ENCODE measurements at places on chromosomes 16 and 17. TPM values are rescaled to one million over a fixed set of nuclear protein-coding genes. Genes with fewer than 3 reads are reported as not detected.

Gene EVI2B
- not detected for total RNA-seq

Gene SSTR5
- total RNA-seq = 0.22 TPM

Gene SLC2A4
- 0.60 TPM for total RNA-seq

Gene PLA2G10
- total RNA-seq = not detected

Gene SCN4A
- not detected for total RNA-seq

Gene DNAJA2
- total RNA-seq = 49.7 TPM

Gene OTOP2
- not detected for total RNA-seq

DNA sequence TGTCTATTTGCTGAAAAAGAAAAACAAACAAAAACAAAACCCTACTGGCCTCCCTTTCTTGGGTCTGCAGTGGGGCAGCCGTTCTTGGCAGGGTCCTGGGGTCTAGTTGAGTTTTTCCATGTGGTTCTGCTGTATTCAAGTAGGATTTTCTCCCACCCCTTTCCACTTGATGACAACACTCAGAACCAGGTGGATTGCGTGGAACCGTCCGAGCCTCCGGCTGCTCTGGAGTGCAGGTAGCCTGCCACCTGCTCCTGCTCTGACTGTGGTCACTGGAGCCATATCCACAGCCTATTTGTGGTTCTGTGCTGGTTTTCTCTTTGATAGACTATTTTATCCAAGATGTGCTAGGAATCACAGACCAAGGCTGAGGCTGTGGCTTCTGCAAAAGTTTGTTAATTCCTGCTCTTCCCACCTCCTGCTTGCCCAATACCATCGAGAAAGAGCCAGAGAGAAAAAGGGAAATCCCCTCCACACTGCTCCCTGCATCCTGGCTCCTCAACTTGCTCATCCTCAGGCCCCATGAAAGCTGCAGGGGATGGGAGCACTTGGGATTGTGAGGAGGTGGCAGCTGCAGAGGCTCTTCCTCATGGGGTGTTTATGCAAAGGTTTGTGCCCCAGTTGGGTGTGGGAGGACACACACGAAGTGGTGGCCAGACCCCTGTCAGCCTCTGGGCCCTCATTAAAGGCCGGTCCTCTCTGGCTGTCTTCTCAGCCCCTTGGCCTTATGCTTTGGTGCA, 377.8 kb upstream of the TNRC6C start:
- DNase-seq = no peak

DNA sequence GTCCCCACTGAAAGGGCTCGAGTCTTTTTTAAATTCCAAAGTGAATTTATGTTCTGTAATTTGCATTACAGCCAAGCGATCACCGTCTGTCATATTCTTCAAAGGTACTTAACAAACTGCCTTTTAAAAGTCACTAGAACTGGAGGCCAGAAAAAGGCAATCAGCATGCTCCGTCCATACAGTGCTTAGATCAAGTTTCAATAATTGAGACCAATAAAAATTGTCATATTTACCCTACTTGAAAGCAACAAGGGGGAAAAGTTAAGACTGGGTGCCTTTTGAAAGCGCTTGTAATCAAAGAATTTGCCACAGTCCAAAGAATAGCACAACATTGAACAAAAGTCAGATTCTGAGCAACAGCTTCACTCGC, 9.0 kb upstream of the ZFHX3 start:
- DNase-seq = peak; percentile 56

DNA sequence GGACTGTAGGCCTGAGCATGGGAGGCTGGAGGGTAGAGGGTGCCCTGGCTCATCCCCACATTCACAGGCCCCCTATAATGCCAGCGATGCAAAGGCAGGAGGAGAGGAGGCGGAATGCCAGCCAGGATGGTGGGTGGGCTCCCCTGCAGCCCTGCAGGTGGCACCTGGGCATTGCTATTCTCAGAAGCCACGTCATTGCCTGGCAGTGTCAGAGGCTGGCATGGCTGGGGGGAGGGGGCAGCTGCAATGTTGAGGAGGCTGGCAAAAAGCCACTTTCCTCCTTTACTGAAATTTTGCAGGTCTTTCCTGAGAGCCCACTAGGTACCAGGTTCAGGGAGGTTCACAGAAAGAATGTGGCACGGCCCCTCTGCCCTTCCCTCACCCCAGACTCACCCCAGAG, 36.2 kb downstream of the RAB11FIP4 start:
- DNase-seq = no peak

DNA sequence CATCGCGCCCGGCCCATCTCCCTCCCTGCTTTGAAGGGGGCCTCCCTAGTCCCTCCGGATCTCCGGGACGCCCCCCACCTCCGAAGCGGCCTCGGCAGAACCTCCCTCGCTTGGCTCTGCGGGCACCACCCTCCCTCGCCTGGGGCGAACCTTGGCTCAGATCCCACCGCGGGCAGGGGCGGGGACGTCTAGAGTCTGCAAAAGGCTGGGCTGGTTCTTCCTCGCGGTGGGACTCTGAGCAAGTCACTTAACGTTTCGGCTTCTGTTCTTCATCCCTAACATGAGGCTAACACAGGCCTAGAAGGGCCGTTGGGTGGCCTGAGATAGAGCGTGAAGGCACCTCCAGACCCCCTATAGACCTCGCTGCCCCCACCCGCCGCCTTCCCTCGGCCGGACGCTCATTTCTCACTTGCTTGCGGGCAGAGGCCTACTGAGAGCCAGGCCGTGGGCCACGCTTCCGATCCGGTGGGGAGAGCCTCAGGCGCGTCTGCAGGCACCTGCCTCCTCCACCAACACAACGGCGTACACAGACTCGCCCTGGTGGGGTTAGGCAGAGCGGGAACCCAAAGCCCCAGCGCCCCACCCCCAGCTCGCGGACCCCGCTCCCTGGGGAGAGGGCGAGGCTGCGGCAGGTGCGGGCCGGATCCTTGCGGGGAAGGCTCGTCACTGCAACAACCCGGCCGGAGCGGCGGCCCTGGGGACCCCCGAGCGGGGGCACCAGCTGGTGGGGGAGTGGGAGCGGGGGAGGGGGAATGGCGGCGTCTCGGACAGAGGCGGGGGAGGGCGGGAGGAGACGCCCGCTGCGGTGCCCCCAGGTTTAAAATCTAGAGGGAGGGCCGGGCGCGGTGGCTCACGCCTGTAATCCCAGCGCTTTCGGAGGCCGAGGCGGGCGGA, 5.4 kb downstream of the MYO1C start:
- DNase-seq = peak; percentile 69

DNA sequence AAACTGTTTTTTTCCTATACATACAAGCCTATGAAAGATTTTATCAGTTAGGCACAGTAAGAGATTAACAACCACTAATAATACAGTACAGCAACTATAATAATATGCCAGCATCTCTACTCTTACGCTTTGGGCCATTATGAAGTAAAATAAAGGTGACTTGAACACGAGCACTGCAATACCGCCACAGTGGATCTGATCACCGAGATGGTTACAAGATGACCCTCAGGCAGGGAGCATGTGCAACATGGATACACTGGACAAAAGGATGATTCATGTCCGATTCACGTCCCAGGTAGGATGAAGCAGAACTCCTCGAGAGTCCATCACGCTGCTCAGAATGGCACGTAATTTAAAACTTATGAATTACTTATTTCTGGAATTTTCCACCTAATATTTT, 10.5 kb downstream of the PELP1 start:
- no peak for DNase-seq

GRCh38 chr16:28898942-28899341, 20.7 kb downstream of the ATP2A1 start:
- DNase-seq = no peak

DNA sequence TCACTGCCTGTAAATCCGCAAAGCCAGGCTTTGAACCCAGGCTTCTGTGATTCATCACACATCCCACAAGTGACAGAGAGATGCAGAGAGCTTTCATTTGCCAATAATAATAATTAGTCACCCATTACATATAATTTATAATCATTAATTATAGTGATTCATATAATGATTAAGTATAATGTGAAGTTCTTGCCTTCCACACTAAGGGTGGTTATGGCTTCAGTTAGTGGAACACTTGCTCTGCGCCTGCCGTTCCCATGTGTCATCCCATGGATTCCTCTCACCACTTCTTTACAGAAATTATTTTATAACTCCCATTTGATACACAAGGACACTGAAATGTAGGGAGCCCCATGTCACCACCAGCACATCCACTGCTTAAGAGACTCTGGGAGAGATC, 39.8 kb upstream of the XYLT1 start:
- DNase-seq = no peak

DNA sequence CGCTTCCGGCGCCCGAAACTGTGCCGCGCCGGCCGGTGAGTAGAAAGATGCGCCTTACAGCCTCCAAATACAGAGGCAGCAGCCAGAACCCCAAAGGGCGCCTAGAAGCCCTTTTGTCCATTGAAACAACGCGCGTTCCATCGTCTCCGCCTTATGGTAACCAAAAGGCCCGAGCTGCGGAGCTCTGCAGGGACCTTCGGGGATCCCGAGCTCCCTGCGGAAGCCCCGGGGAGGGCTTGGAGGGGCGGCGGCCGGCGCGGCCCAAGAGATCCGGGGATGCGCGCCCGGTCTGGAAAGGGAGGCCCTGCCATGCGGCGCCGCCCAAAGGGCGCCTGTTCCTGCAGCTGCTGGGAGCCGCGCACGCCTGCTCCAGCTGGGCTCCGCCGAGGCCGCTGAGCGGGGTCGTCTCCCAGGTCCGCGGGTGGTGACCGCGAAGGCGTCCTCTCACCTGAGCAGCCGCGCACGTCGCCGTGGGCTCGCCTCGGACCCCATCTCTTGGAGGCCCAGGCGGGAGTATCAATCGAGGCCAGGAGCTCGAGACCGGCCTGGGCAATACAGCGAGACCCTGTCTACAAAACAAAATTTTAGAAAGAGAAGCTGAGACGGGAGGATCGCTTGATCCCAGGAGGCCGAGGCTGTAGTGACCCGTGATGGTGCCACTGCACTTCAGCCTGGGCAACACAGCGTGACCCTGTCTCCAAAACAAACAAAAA, 742 bp upstream of the FBXO31 start:
- DNase-seq = peak; percentile 52

DNA sequence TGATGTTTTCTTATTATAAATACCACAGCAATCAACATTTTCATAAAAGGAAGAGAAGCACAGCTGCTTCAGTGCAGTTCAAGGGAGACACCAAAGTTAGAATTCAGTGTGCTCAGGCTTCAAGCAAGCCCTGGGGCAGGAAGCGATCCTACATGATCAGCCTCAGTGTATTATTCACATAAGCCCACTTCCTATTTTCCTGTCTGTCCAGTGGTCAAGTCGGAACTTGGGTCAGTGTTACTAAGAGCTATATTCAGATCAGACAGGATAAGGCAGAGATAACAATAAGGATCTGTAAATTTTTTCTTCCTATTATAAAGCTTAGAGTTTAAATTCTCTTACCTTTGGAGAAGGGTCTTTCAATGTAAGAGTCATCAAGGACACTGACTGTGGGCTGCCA, 12.9 kb downstream of the HEATR6 start:
- DNase-seq = peak; percentile 84

DNA sequence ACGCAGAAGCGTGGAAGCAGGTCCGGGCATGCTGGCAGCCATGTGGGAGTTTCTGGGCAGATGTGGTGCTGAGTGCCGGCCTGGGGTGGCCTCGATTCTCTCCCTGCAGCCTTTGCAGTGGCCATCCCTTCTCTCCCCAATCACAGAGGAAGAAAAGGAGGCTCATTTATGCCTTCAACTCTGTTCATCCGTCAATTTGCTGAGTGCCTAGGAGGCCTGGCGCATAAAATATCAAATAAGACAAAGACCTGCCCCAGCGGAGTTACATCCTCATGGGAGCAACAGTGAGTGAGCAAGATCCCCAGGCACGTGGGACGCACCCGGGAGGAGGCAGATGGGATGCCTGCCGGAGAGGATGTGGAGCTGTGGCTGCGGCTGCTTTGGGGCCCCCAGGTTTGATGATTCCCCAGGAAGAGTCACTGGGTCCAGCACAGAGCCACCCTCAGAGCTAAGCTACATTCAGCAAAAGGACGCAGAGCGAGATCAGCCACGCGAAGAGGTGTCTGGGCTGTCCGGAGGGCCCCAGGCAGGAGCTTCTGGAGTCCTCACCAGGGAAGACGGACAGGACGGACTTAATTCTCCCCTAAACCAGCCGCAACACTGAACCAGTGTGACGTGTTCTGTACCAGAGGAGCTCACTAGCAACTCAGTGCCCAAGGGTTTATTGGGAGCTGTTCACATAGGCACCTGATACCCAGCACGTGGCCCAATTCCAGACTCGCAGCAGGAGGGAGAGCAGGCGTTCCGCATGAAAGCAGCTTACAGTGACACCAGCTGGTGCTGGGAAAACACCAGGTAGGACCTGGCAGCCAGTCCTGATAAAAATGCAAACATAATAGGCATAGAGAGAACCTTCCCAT, 11.3 kb downstream of the CA5A start:
- DNase-seq = no peak

GRCh38 chr17:29616300-29617048, 6.2 kb downstream of the CORO6 start:
- DNase-seq = no peak

- DNase-seq = no peak
These were observed 90.4 kb downstream of the RBFOX3 start for GRCh38 chr17:79520167-79521165.

GRCh38 chr16:4868535-4868934, 21.3 kb downstream of the UBN1 start:
- DNase-seq = no peak

DNA sequence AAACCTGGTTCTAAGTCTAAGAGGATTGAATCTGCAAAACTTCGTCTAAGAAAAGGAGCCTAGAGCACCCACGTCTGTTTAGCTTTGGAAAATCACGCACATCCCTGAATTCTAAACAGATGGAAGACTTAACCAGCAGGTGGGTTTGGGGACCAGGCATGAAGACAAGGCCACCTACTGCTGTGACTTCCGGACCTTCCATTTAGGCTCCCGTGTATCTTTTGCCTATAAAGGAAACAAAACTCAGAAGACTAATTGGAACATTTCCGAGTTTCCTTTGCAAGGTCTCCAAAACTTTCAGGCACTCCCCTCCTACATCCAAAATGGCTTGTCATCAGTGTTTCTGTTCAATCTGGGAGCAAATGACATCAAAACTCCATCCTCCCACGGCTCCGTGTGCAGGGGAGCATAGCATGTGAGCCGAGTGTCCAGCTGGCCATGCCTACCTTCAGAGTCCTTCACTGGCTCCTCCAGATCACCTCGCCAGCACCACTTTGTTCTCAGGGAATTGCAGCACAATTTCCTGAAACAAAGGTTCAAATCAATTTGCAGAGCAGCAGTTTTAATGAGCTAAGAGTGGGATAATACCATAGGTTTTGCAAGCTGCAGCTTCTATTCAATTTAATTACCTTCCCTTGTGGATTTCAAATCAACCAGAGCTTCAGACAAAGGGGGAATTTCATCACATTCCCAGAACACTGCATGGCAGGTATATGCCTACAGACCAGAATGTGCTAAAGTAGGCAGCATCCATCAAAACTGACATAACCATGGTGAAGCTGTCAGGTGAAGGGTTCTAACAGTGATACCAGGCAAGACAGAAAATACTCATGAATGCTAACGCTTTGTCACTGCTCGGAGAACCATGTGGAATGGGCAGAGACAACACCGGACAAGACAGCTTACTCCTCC, 23.5 kb downstream of the CACNG1 start:
- DNase-seq = no peak

GRCh38 chr16:68040506-68041288, 17.6 kb downstream of the DUS2 start:
- peak; percentile 90 for DNase-seq
